ENCODE measurements at places on chromosomes 5 and 9.
A peak's percentile ranks its signal among the peaks of the same experiment; 100 is the strongest.

- peak; percentile 87 for DNase-seq
Measured at GRCh38 chr5:175861337-175862130, 9.8 kb upstream of the CPLX2 start.

DNA sequence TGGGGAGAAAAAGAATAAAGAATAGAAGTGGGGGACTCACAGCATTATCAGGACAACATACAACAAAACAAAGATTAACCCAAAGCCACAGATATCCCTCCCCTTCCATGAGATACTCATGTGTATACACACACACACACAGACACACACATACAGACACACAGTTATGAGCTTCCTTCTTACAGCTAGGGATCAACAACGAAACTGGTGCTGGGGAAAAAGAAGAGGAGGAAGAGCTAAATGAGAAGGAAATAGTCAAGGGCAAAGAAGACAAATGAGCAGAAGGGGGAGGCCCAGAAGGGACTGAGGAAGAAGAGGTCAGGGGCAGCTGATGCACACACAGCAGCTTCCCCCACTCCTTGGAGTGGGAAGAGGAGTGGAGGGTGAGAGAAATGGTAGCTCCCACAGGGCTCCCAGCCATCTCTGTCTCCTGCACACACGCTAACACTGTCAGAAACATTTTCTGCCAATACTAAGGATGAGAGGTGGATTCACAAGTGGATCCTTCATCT, 66.2 kb downstream of the SIL1 start:
- no peak for DNase-seq

- DNase-seq = no peak
Measured at GRCh38 chr9:68949271-68950000, 64.5 kb downstream of the PRKACG start.

GRCh38 chr9:69027355-69028097, 8.0 kb upstream of the FXN start:
- peak; percentile 7 for DNase-seq

Measured in NCI-H1092 (cell line).